Ovary (tissue), 10 donors: ENCODE measurements at places on chromosomes 13 and 19. TPM values are rescaled to one million over a fixed set of nuclear protein-coding genes. Genes with fewer than 3 reads are reported as not detected.
A peak's percentile ranks its signal among the peaks of the same experiment; 100 is the strongest.

Gene MTUS2
- 3.1 TPM for polyA plus RNA-seq

DNA sequence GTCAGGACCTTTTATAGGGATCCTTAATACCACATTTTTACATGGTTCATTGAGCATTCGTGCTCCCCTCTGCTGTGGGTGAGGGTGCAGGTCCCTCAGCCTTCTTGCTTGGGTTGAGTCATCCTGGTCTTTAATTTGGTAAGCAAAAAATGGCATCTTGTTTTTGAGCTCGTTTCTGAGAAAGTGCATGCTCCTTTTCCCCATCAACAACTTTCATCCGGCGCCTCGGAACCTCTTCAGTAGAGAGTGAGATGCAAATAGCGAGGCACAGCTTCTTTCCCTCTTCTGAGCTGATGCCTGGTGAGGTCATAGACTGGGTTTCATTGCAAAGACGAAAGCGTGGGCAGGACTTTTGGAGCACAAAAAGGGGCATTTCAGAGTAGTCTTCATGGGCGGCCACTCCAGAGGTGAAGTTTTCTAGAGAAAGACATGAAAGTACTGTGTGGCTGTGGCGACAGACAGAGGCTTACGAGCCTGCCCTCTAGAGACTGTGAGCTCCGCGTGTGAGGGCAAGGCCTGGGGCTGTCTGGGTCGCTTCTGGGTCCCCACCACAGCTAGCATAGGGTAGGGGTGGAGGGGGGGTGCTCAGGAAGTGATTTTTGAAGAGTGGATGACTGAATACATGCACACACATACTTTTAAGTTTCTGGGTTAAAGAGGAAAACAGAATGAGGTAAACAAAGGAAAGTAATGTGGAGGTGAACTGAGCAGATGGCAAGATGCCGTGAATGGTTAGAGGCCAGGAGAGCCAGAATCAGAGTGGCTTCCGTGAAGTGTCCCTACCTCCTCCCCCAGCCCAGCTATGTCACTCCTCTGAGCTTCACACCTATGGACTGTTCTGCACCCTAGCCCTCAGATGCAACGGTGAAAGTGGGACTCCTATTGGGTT is 44.3 kb downstream of the BBC3 start:
- DNase-seq = no peak

Gene ZNF223
- 4.5 TPM for polyA plus RNA-seq

Gene PTGER1
- not detected for polyA plus RNA-seq

Gene SBSN
- not detected for polyA plus RNA-seq

DNA sequence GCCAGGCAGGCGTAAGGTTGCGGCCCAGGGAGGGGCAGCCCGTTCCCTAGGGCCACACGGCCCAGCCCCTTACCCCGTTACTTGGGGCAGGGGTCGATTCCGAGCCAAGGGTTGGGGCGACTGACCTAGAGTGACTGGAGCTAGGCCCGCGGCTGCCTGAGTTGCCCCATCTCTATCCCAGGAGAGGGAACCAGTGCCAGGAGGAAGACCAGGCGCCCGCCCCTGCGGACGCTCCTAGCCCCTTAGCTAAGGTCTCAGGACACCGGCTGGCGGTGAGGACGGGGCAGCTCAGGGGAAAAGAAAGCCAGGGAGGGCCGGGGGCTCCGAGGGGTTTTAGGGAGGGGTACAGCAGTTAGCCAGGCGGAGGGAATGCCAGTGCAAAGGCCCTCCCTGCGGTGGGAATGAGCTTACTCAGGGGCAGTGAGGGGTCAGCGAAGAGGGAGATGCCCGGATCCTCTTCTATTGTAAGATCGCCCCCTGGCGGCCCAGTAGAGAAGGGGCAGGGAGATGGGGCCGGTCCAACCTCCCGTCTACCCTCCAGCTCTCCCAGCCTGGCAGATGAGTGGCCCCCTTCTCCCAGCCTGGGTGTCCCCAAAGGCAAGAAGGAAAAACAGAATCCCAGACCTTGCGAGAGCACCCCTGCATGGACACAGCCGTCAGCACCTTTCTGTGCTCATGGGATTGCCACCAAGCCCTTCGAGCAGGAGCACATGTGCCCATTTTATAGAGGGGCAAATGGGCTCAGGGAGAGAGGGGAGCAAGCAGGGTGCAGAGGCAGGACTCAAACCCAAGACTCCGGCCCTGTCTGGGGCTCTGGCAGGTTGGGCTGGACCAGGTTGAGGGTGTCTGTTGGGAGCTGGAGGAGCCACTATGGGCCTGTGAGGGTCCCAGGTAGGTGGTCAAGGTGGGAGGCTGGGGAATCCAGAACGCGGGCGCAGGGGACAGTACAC is 16.3 kb downstream of the CILP2 start:
- no peak for DNase-seq

- no peak for DNase-seq
Measured at GRCh38 chr13:44302233-44302632, 71.4 kb upstream of the SERP2 start.

DNA sequence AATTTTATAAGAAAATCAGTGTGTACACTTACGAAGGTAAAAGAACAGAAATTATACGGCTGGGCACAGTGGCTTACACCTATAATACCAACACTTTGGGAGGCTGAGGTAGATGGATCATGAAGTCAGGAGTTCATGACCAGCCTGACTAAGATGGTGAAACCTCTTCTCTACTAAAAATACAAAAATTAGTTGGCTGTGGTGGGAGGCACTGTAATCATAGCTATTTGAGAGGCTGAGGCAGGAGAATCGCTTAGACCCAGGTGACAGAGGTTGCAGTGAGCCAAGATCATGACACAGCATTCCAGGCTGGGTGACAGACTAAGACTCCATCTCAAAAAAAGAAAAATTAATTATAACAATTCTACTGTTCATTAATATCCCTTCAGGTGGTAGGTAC is 151.9 kb downstream of the ZNF737 start:
- no peak for DNase-seq

DNA sequence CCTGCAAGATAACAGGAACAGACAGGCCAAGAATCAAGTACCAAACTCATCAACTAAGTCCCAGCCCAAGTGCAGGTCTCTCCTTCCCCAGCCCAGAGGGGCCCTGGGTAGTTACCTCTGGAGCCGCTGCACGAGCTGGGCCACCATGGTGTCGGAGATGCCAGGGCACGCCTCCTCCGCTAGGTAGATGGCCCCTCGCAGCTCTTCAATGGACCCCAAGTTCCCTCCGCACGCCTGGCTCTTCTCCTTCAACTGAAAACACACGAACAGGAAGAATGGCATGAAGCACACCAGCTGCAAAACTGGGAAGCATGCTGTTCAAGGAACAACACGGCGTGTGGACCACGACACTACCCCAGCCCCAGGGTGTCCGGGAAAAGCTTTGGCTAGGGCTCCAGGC is 119.9 kb downstream of the STK24 start:
- no peak for DNase-seq

- DNase-seq = no peak
Measured at GRCh38 chr19:3818466-3818865, 32.3 kb upstream of the MATK start.

DNA sequence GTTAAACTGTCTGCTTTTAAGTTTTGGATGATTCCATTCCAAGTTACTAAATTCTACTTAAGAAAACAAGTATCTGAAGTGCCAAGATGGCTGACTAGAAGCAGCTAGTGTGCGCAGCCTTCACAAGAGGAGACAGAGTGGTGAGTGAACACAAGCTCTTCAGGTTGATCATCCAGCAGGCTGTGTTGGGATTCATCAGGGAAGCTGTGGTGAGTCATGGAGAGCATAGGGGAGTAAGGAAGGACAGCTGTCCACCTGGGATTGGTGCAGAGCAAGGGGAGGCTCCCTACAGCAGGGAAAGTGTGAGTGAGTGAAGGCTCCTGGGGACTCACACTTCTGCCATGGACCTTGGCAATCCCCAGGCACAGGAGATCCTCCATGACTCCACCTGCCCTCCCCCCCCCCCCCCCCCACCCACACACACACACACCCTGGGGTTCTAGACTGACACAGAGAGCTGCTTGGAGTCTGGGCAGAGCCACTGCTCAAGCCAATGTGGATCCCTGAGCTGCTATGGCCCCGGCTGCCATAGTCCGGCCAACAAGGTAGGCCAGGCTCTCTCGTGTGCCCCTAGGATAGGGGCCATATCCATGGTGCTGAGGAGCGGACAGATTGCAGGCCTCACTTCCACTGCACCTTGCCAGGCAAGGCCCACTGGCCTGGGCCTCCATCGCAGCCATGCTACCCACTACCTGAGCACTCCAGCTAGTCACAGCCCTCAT is 23.5 kb downstream of the SLC25A15 start:
- no peak for DNase-seq

GRCh38 chr19:54674021-54674617 is 11.3 kb downstream of the LILRB4 start:
- no peak for DNase-seq

DNA sequence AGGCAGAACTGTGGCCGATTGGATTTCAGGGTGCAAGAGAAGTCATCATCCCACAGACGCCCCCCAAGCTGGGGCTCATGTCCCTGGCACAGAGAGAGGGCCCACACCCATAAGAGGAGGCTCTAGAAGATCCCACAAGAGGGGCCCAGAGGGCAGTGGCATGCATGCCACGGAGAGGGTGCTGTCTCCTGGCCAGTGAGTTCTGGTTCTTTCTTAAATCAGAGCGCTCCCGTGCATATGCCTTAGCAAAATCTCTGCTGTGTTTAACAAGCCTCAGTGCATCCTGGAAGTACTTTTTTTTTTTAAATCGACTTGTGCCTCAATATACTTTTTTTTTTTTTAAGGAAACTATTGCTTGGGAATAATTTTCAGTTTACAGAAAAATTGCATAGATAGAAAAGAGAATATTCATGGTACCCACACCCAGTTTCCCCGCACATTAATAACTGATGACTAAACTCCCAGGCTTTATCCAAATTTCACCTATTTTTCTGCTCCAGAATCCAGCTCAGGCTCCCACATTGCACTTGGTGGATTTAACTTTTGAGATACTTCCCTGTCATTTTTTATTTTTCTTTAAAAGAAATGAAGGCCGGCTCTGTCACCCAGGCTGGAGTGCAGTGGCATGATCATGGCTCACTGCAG is 59.1 kb downstream of the PEX11G start:
- DNase-seq = no peak

DNA sequence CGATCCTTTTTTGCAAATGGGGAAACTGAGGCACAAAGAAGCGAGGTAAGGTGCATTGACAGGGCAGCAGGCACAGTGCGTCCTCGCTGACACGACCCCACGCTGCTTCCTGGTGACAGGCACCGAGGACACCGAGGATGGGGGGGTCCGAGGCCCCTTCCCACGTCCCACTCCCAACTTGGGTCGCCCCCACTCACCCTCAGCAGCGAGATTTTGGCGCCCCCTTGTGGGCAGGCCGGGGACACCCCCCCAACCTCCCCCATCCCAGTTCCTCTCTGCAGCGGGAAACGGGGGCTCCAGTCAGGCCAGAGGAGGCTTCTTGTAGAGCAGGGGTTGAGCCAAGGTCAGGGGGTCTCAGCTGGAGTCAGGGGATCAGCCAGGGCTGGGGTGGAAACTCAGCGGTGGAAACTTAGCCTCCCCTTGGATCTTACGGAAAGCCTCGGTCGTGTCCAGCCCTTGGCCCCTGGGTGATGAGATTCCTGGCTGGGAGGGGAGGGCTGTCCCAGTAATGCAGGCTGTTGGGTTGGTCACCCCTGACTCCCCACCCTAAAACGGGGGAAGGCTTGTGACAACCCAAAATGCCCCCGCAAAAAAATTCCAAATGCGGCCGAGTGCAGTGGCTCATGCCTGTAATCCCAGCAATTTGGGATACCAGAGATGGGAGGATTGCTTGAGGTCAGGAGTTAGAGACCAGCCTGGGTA is 8.2 kb downstream of the SMIM24 start:
- DNase-seq = peak; percentile 76

- no peak for DNase-seq
Measured at GRCh38 chr19:31706691-31707620, 357.7 kb upstream of the TSHZ3 start.

GRCh38 chr13:43054803-43055802 is 31.7 kb downstream of the DNAJC15 start:
- DNase-seq = peak; percentile 23

Gene FFAR3
- 0.12 TPM for polyA plus RNA-seq

Gene C13orf46
- polyA plus RNA-seq = 0.31 TPM

Gene ACP7
- not detected for polyA plus RNA-seq

Gene AXL
- 34.7 TPM for polyA plus RNA-seq

Gene OBI1
- polyA plus RNA-seq = 6.5 TPM

DNA sequence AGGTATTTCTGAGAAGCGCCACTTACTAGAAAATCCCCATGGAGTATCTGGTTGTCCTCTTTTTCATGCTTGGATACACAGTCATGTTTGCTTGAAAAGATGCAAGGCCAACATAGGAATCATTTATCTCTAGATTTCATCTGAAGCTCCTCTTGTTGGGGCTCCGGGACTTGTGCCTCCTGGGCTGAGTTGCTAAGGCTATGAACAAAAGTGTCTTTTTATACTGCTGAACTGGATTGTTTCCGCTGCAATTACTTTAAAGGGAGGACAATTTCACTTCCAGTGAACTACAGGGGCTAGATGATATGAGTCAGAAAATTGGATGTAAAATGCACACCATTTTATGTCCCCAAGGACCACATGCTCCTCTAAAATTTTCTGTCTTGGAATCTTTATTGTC is 114.1 kb downstream of the TNFSF13B start:
- DNase-seq = no peak

Gene CNFN
- 0.91 TPM for polyA plus RNA-seq

- no peak for DNase-seq
Measured at GRCh38 chr13:20349564-20350381, 117.7 kb upstream of the GJB6 start.

DNA sequence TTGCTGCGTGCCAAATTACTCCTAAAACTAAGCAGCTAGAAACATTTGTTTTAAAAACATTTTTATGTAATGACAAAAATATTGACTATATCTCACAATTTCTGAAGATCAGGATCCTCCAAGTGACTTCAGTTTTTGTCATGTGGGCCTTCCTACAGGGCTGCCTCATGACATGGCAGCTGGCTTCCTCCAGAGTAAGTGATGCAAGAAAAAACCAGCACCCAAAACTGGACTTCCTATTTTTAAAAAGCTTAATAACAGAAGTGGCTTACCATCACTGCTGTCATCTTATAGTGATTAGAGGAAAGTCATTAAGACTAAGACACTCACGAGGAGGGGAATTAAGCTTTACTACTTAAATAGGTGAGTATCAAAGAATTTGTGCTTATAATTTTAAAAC is 681.7 kb downstream of the PCDH17 start:
- DNase-seq = no peak

DNA sequence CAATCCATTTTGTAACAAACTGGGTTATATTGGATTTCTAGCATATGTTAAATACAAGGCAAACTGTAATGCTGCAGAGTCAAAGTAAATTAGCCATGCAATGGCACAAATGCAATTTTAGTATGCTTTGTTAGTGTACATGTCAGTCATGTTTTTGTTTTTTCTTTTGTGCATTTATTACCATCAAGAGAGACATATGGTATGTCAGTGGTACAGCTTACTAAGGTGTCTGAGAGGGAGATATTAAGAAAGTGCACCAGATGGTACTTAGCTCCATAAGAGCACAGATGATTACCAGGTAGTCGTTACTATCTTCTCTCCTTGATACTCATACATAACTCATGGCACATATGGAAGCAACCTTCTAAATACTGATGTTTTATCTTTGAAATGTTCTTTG is 550.3 kb downstream of the GPC5 start:
- no peak for DNase-seq

Gene MBD3L3
- polyA plus RNA-seq = not detected
